ENCODE measurements at places on chromosomes 6 and 20. TPM values are rescaled to one million over a fixed set of nuclear protein-coding genes. Genes with fewer than 3 reads are reported as not detected.

OPRM1 gene
- not detected for total RNA-seq

TRAPPC3L gene
- total RNA-seq: not detected

GTF3C6 gene
- total RNA-seq: 85.0 TPM

DNAH8 gene
- not detected for total RNA-seq

LRRC1 gene
- total RNA-seq: 9.3 TPM

TRIM31 gene
- not detected for total RNA-seq

XKR7 gene
- total RNA-seq: 0.17 TPM

ECT2L gene
- not detected for total RNA-seq

ASIP gene
- not detected for total RNA-seq

DACT2 gene
- total RNA-seq: 1.2 TPM

KIFC1 gene
- 117 TPM for total RNA-seq

RNGTT gene
- 17.6 TPM for total RNA-seq

PAX1 gene
- total RNA-seq: not detected

CFB gene
- 2.2 TPM for total RNA-seq

CPXM1 gene
- total RNA-seq: 39.6 TPM

SLC26A8 gene
- 1.4 TPM for total RNA-seq

EYS gene
- 0.06 TPM for total RNA-seq

BPIFB4 gene
- not detected for total RNA-seq

ENPP5 gene
- total RNA-seq: 1.5 TPM

MAS1 gene
- total RNA-seq: not detected

VGLL2 gene
- total RNA-seq: not detected

SYCP2 gene
- 0.29 TPM for total RNA-seq

CD24 gene
- total RNA-seq: 1,068 TPM

SLA2 gene
- total RNA-seq: not detected

RBM24 gene
- 5.4 TPM for total RNA-seq

TCP11 gene
- total RNA-seq: not detected

FGD2 gene
- total RNA-seq: not detected

DSP gene
- total RNA-seq: 80.1 TPM

FAM83C gene
- not detected for total RNA-seq

SLC35F1 gene
- total RNA-seq: not detected

CEP85L gene
- total RNA-seq: 2.2 TPM

PANK2 gene
- 29.3 TPM for total RNA-seq

TRIM40 gene
- not detected for total RNA-seq
